NCI-H1105 (cell line): ENCODE measurements at places on chromosomes 6 and 20.

DNA sequence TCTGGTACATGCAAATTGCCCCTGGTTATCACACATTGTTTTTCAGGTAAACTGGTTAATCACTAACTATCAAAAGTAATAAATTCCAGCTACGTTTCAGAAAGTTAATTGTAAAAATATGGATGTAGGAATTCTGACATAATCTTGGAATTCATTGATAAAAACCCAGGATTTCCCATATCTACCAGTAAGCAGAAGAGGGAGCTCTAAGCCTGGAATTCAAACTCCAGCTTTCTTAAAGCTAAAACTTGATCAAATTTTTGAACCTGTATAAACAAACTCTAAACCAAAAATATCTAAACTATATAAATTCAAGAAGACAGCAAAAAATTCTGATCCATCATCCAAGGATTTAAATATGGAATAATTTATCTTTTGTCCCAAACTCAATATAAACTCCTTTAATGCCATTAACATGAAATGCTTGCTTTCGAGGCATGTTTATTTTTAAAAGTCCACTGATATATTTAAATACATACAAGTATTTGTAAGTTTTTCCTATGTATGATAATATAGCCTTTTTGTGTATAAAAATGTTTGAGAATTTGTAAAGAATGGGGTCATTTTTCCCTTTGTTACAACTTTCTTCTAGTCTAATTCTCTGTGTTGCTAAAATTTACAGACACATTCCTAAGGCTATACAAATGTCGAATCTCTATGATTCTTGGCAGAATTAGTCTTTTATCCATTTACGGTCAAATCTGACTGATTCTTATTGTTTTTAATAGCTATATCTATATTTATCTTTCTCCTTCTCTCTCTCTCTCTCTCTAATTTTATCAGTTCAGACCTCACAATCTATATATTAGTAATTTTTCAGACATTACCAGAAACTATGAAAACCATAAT, 91.4 kb upstream of the RNF217 start:
- no peak for DNase-seq

GRCh38 chr20:18676396-18676795, 88.5 kb downstream of the DTD1 start:
- DNase-seq = no peak

DNA sequence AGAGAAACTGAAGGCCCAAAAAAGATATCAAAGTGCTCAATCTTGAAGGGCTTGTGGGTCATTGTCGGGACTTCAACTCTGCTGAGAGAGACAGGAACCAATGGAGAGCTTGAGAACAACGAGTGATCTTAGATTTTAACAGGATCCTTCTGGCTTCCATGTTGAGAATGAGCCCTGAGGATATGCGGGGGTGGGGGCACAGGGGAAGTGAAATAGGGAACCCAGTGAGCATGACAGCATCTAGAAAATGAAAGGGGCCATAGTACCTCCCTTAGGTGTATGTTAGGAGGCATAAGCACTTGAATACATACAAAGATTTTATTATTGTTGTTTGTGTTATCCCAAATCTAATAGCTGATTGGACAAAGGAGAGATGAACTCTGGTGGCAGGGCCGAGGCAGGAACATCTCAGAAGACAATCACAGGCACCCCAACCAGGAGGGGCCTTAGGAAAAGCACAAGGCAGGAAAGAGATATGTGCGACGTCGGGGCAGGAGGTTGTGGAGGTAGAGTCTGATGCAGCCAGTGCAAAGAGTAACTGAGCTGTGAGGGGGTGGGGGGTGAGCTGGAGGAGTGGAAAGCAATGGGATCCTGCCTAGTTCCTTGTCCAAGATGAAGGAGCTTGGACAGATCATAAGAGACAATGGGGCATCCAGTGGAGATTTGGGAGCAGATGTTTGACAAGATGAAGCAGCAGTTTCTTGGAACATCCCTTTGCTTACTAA, 10.4 kb downstream of the TGM6 start:
- DNase-seq = no peak

DNA sequence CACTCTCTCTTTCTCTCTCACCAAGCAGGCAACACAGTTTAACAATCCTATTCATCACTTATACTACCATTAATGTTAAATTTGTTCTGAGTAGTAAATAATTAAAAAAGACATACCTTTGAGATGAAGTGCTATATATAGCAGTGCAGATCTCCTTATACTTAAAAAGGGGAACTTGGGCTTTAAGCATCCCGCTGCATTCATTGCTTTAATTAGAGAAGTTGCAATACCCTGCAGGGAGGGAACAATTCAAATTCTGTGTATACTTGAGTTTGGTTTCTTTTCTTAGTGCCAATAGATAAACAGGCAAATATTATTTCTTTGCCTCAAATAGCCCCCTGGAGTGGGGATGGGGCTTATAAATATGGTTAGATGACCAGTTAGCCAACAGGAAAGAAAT, 10.8 kb upstream of the ZBTB24 start:
- DNase-seq = no peak

DNA sequence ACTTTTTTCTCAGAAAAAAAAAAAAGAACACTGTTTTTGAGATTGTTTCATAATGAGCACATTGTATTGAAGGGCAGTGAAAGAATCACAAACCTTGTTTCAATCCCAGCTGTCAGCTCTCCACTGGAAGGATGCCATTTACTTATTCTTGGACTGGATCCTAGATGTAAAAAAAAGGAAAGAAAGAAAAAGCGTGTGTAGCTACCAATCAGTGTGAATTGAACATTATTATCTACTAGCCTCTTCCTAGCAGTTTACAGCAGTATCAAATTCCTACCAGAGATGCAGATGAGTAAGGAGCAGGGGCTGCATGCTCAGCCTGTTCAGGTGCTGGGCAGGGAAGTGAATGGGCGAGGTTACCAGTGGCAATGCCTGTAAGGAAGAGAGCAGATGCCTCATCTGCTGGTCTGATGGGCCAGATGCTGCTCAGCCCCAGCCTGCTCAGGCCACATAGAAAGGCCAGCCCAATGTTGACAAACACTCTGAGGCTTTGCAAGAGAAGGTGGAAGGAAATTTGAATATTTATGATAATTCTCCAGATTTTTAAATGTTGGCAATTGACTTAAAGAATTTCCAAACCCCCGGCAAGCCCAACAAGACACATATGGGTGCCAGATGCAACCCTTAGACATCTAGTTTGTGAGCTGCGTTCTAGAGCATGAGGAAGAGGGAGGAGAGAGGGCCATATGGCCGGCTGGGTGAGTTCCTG, 189.5 kb downstream of the IBTK start:
- peak; percentile 90 for DNase-seq

- peak; percentile 65 for DNase-seq
Measured at GRCh38 chr6:3356056-3356823, 97.5 kb downstream of the PSMG4 start.

GRCh38 chr20:57266291-57267157, at the start of gene BMP7:
TSS of gene BMP7 (minus strand) at chr20:57266641. CDS start at chr20:57266122, 519 bp downstream.
- peak; percentile 76 for DNase-seq

DNA sequence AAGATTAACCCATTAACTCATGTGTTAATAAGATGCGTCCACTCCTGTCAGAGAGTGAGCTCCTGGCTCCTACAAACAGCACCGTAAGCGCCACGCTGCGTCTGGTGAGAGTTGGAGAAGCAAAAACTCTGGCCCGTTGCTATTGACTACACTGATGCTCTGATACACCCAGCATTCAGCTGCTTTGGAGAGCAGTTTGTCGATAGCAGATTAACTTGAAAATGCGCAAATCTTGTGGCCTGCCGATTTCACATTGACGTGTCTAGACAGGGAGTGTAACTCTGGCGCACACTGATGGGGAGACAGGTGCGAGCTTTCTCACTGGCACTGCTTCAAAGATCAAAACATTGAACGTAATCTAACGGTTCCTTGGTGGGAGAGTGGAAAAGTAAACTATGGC, 151.7 kb upstream of the RPS6KA2 start:
- no peak for DNase-seq

- no peak for DNase-seq
Measured at GRCh38 chr6:41585605-41586004, 39.4 kb downstream of the FOXP4 start.

DNA sequence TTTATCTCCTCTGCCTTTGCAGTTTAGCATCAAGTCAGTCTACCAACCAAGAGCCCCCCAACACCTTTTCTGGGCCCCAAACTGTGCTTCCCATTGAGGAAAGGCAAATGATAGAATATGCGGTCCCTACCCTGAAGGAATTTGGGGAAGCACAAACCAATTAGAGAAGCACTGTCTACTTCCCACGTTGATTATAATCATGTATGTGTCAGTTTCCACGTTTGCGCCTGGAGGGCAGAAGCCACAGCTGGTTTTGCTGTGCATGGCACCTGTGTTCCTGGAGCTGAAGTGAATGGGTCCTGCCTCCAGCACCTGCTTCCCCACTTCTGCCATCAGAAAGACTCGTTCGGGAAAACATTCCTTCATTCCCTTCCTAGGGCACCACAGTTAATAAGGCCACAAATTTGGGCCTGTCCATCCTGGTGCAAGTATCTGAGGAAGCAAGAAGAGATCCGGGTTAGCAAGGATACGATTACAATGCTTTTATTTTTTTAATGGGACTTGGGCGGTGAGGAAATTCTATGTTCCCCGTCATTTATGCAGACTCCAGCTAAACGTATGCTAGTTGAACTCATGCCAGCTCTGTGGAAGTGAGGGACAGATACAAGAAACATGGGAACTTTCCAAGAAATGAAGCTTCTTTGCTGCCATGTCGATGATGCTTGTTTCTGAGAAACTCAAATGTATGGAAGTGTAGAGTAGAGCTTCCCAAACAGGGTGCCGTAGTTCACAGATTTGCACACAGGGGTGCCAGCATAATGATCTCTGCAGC, 333.5 kb downstream of the NRN1 start:
- no peak for DNase-seq

DNA sequence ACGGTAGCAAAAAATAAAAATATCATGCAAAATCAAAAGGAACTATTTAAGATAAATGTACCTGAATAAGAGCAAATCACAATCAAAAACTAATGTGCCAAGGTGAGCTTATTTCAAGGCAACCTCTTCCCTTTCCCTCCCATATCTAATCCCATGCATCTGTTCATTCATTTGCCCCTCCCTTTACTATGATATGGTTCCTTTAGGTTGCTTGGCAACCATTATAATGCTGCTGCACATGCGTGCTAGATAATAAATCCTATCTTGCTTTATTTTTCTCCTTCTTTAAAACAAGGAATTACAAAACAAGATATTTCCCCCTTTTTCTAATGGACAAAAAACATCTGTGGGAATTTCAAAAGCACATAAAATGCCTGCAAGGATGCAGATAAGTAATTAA, 318.2 kb upstream of the POU3F2 start:
- no peak for DNase-seq

DNA sequence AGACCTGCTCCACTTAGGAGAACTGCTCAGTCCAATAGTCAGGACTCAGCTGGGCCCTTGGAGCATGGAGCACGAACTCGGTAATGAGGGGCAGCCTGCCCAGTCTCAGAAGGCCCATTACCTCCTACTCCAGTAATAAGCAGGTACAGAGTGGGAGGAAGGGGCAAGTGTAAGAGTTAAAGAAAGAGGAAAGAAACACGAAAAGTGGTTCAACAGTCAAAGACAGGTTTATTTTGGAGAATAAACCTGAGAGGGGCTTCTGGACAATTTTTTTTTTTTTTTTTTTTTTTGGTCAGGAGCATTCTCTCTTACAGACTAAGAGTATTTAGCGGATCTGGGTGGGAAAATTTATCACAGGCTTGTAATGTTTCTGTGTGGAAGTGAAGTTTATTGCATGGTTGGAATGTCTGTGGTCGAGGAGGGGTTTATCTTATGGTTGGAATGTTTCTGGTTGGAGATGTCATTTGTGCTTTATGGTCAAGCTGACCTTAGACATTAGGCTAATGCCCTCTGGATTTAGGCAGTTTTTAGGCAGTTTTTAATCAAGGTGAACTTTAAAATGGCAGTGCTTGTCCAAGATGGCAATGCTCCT, 340.1 kb downstream of the BCKDHB start:
- DNase-seq = no peak

DNA sequence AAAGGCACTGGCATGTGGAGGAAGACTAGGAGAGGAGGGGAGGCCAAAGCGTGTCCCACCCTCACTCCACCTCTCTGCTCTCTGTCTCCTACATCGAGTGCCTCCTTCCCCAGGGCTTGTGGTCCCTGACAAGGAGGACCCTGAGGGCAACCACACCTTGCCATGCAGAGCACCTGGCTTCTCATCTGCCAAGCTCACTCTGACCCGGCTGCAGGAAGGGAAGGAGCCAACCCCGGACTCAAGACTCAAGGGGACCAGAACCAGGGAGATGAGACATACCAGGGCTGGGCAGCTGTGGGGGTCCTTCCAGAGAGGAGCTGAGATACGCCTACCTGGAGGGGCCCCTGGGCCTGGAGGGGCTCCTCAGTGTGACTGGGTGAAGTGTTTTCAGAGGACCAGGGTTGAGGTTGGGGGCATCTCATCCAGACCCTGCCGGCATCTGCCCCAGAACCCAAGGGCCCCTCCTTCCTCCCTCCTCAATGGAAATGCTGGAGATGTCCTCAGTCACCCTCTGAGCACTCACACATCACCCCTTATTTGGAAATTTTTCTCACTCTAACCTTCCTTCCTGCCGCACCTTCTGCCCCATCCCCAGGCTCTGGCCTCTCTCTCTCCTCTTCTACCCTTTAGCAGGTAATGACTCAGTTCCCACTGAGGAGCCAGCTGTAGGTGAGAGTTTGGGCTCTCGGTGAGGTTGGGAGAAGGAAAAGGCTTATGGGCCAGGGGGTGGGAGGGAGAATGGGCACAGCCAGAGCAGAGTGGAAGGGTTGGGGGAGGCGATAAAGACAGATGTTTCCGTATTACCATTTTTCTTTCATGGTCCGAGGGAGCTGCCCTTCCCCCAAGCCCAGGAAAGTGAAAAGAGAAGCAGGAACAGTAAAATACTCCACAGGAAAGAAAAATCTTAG, 32.0 kb upstream of the POU5F1 start:
- no peak for DNase-seq
